Activated CD4-positive, CD25-positive, alpha-beta regulatory T cell treated with anti-CD3 and anti-CD28 coated beads, Interleukin-2, amount 50 U/mL, for 16 hours (primary cell): ENCODE measurements at places on chromosomes 13 and 19.

DNA sequence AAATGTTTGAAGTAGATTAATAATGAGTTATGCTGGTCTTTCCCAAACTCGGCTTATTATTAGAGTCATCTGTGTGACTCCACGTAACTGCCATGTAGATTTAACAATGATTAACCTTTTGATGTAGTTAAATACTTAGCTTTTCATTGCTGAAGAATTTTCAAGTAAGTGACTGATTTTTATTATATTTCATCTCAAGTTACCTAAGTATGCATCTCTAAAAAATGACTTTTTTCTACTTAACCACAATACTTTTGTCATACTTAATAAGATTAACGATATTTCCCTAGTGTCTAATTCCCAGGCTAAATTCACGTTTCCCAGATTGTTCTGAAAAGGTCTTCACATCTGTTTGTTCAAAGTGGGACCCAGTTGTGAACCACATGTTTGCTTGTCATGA, 17.8 kb downstream of the BIVM start:
- no peak for DNase-seq

DNA sequence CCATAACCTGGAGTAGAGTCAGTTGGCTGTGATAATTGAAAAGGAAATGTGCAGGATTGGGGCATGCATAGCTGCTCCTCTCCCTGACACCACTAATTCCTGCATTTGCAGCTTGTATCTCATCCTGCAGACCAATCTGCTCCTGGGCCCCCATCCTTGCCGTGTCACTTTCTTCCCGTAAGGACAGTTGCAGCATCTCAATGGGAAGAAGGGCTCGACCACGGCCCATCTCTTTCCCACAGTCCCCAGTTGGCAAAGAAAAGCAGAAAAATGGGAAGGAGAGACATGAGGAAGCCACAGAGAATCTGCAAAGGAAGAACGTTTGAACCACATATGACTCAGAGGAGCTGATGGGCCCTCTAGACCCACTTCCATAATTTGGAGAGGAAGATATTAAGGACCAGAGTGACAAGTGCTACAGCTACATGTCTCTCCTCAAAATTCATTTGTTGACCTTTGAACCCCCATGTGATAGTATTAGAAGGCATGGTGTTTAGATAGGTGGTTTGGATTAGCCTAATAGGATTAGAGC, 1.8 kb upstream of the SIGLEC12 start:
- DNase-seq: no peak

- DNase-seq: no peak
Measured at GRCh38 chr13:38967446-38967845, 23.2 kb downstream of the STOML3 start.

DNA sequence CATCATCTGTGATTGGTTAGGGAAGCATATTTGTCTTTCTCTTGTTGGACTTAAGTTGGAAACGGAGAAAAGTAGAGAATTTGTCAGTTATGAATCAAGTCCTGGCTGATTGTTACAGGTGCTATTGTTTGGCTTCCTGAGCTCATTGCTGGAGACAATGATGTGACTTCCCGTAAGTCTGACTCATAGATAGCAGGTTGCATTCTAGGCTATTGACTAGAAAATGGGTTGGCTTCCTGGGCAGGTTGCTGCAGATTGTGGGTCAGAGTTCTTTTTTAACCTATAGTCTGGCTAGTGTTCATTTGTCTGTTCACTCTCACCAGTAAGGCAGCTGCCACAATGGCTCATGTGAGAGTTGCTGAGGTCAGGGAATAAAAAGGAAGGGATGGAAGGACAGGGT, 101.5 kb downstream of the CCNA1 start:
- DNase-seq: no peak

DNA sequence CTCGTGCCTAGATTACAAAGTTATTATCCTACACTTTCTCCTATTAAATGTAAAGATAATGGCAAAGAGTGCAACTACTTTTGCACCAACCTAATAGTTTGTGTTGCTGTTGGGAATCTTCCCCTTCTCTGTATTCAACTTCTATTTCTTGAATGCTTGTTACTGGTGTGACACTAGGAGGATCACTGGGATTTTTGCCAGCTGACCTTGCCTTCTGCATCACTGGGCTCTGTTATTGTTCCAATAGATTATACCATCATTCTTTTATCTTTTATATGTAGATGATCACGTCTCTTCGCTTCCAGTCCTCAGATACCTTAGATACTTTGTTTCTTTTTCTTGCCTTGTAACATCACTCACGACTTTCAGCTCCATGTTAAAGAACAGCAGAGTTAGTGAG, 3.5 kb upstream of the OR10H4 start:
- DNase-seq: no peak

DNA sequence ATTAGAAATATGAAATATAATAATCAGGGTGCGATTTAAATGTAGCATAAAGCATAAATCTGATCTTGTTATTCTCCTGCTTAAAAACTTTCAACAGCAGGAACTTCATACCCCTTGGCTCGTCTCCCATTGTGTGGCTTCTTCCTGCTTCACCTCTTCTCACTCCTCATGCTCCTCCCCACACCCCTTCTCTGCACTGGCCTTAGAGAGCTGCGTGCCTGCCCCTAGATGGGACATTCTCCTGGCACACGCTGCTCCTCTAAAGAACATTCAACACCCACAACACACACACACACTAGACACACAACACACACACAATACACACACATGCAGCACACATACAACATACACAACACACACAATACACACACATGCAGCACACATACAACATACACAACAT, 104.6 kb upstream of the RAP2A start:
- DNase-seq: no peak

- DNase-seq: peak; percentile 28
Measured at GRCh38 chr19:13207846-13208671, 57.8 kb downstream of the IER2 start.

DNA sequence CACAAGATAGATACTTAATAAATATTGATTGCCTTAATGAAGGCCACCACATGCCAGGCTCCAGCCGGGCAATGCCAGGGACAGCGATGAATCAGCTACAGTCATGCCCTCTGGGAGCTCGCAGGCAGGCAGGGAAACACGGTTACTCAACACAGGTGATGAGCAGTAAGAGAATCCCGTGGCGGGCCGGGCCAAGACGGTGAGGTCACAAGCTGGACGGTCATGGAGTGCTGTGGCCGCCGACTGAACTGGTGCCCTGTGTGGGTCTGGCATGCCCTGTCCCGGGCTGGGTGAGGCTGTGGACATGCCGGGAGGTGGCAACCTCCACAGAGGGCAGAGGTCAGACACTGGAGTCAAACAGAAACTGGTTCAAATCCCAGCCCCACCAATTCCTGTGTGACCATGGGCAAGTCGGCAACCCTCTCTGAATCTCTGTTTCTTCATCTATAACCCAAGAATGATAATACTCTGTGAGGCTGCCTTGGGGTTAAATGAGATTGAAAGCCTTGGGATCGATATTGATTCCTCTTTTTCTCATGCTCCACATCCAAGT, 13.2 kb upstream of the PAK4 start:
- DNase-seq: no peak

GRCh38 chr19:22610121-22610520, 24.0 kb upstream of the ZNF492 start:
- DNase-seq: no peak

GRCh38 chr13:20716951-20717350, 13.5 kb downstream of the IL17D start:
- DNase-seq: no peak

- no peak for DNase-seq
Measured at GRCh38 chr19:7349961-7350711, 1.4 kb downstream of the ARHGEF18 start.

DNA sequence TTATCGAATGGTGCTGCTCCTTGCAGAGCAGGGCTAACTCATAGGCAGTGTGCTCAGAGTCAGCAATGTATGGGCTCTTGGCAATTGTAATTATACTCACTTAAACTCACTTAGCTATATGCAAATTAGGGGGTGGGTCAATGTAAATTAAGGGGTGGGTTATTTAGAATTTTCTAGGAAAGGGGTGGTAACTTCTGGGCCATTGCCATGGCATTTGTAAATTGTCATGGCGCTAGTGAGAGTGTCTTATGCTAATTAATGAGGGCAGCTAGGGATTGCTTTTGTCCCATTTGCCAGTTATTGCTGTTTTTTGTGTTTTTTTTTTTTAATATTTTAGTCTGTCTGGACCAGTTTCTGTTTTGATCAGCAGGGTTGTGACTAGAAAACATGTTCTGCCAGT, 68.4 kb downstream of the DIAPH3 start:
- no peak for DNase-seq

- DNase-seq: no peak
Measured at GRCh38 chr13:101594936-101595335, 142.5 kb downstream of the ITGBL1 start.

DNA sequence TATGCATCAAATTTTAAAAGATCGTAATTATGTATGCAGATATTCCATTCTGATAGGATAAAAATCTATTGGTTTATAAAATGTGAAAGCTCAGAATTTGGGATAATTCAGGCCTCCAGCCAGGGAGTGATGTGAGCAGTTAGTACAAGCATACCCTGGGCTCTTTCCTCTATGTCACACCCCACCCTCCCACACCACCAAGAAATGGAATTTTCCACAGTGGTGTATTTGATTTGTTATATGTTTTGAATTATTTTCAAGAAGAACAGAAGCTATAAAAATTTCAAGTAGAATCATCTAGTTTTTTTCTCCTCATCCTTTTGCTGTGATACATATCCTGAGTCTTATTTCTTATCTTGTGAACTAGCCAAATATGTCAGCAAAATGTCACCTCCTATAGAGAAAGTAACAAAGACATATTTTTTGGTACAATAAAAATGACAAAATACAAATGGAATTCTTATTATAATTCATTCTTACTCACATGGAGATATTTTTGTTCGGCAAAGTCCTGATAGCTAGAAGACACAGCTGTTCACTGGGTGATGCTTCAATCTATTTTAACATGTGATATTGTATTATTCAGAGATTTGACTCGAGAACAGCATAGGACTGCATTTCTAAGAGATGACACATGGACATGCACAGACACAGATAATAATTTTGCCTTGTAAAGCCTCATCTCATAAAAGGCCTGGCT, 61.2 kb upstream of the FRY start:
- no peak for DNase-seq

GRCh38 chr13:106232681-106233080, 302.8 kb downstream of the EFNB2 start:
- no peak for DNase-seq

DNA sequence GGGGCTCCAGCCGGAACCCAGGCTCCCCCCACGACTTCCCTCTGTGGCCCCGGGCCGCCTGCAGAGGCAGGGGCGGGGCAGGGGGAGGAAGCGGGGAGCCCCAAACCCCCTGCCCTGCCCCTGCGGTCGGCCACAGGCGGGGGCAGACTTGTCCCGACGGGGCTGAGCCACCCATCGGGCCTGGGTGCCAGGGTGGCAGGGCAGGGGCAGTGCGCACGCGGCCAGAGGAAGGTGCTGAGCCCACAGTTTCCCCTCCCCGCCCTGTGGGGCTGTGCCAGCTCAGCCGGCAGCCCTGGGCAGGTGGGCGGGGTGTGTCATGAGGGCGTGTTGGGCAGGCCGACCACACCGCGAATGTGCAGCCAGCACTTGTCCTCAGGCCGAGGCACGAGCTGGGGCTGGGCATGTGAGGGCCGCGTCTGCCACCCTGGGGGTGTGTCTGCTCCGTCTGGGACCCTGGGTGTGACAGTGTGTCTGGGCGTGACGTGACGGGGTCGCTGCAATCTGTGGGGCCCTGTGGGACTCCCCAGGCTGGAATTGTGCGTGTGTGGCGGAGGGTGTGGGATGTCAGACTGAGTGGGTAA, 17.7 kb downstream of the CCDC97 start:
- peak; percentile 70 for DNase-seq

DNA sequence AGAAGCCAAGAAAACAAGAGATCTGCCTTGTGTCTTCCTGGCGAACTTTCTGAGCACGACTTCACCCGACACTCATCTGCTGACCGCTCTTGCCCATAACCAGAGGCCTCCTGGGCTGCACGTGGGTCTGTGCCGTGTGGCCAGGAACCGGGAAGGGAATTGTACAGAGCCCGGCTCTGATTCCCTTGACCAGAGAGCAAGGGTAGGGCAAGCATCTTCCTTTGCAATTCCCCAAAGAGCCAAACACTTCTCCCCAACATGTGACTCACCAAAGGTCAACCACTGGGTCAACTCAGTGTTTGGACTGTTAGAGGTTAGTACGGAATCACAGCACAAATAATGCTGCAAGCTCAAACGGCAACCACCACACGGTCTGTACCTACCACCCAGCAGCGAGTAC, 48.9 kb downstream of the KLF2 start:
- DNase-seq: no peak

DNA sequence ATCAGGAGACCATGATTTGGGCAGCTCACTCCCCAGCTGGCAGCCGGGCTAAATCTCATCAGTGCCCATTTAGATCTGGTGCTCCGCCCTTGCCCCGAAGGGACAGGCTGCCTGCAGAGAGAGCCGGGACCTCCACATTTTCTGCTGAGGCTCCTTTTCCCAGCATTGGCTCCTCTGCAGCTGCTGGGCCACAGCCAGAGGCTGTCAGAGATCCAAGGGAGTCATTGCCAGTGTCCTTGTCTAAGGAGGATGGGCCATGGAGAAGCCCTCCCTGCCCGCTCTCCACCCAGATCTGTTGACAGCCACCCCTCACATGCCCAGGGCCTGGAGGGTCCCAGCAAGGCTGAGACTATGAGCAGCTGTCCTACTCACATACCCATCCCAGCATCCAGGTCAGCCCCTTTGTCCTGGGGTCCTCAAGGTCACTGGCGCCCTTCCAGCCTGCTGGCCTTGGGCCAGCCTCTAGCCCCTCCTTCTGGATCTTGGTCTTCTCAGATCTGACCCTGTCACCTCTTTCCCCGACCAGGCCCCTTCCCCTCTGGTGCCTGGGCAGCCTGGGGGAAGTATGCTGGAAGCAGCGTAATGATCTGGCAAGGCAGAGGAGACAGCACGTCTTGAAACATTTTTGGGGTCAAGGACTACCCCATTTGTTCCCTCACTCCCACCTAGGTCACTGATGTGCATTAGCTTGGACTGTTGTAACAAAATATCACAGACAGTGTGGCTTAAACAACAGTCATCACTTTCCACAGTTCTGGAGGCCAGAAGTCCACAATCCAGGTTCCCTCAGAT, 7.9 kb downstream of the PIN1 start:
- no peak for DNase-seq

DNA sequence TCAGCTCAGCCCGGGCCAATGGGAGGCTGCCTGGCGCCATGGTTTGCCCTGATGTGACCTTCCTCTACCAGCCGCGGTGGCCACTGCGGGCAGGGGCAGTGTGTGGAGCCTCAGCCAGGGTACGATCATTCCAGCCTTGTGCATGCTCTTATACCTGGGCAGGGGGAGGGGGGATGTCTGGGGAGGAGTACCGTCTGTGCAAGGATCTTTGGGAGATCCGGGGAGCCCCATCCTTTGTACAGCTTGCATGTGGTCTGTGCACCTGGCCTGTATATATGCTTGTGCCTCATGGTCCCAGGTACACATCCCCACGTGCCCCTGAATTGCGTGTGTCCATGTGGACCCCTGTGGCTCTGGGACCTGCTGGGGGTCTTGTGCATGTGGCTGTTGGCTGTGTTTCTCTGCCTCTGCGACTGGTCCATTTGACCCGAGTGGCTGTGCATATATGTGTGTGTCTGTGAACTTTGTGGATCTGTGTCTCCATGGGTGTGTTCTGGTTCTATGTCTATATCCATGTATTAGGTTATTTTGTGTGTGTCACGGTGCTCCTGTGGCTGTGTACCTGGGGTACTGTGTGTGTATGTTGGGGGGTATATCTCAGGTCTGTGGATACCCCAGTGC, 12.8 kb upstream of the NANOS3 start:
- no peak for DNase-seq

GRCh38 chr13:114105521-114106225, 26.8 kb downstream of the RASA3 start:
- DNase-seq: no peak

GRCh38 chr19:13404236-13404635, 102.0 kb downstream of the CACNA1A start:
- DNase-seq: no peak
